AG04449 (cell line): ENCODE measurements at places on chromosomes 11 and 22.

GRCh38 chr11:134639586-134640330, 227.7 kb upstream of the B3GAT1 start:
- DNase-seq: no peak

- no peak for DNase-seq
Observed at GRCh38 chr11:125162743-125163142, 1.8 kb upstream of the PKNOX2 start.

GRCh38 chr11:120830085-120830620, 193.7 kb upstream of the TBCEL start:
- no peak for DNase-seq

GRCh38 chr11:38019072-38019775, 1421.2 kb upstream of the RAG2 start:
- no peak for DNase-seq

- DNase-seq: no peak
Observed at GRCh38 chr22:24187731-24188644, 6.7 kb downstream of the SUSD2 start.

DNA sequence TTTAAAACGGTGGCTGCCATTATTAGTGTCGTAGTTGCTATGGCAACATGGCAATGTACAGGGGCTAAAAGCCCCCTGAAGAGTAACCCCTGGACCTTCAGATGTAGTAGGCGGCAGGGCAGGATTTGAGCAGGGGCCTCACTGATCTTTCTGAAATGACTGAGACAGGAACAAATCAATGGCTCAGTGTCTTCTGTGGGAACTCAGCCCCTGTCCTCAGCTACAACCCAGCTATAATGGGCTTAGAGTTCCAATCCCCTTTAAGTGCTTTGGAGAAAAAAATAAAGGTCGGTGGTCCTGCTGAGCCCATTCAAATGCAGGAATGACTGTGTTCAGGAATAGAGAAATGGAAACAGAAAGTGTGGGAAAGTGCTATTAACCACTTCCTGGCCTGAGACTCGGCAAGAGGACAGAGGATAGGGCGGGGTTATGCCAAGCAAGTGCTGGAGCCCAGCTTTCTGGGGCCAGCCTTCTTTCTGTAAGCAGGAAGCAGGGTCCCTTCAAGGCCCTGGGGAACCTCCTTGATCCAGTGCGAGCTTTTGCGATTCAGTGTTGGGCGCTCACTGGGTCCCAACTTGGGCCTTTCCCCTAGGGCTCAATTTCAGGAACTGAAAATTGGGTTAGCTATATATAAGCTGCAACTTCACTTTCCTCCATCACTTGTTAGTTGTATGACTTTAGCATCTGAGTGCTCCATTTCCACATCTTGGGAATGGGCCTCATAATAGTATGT, 6.1 kb upstream of the CD82 start:
- no peak for DNase-seq

GRCh38 chr11:1930462-1930830, 10.9 kb downstream of the TNNT3 start:
- no peak for DNase-seq

- no peak for DNase-seq
Observed at GRCh38 chr11:497565-498296, 9.3 kb downstream of the RNH1 start.

- no peak for DNase-seq
Observed at GRCh38 chr22:41447435-41448188, 1.0 kb upstream of the TOB2 start.

DNA sequence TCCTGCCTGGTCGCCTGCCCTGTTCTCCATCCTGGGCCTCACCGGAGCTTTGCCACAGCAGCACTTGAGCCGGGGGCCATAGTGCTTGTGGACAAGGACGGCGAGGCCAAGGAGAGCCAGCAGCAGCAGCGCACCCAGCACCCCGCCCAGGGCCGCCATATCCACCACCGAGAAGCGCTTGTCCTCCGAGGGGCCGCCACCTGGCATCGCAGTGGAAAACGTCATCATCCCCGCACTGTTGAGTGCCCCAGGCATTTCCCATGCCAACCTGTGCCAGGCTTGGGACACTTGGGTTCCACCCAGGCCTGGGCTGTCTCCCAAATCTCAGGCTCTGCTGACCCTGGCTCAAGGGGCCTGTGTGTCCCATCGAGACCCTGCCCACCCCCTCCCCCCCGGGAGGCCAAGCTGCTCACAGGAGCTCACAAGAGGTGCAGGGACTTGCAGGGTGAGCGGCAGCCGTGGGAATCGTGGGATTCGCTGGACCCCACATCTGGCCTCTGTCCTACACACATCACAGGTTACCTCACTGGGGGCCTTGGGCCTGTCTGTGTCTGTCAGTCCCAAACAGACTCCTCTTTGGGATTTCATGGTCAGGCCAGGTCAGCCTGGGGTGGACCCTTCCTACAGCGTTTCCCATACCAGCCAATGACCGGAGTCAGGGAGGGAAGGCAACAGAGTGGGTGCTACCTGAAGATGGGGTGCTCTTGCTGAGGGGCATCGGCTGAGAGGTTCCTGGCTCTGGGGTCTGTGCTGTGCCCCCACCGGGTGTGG, 2.3 kb upstream of the IRF7 start:
- no peak for DNase-seq

DNA sequence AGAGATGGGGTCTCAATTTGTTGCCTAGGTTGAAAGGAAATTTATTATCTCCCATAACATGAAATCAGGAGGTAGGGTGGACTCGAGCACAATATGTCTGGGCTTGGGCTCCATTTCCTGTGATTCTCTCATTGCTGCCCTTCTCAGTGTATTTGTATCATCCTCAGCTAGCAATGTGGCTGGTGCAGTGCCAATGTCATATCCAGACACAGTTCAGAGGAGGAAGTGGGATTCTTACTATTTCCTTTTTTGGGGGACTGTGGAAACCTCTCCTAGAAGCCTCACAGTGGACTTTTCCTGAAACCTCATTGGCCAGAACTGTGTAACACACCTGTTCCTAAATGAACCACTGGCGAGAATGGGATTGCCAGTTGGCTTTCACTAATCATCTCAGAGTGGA, 21.0 kb upstream of the SWAP70 start:
- no peak for DNase-seq

DNA sequence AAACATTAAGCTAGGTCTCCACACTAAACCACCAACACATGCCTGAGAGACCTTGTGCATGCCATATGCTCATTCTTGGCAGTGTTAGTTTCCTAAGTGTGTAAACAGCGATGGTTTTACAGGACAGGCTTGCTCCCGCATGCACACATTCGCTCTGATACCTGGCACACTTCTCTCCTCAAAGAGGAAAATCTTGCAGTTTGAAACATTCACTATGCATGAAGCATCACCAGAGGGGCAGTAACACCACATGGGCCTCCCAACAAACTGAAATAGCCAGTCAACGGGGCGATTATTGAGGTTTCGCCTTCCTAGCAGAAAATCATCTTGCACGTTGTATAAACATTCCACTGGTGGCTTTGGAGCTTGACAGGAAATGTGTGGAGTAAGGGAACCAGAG, 52.6 kb downstream of the ABTB2 start:
- no peak for DNase-seq
